ENCODE measurements at places on chromosomes 4 and X.

DNA sequence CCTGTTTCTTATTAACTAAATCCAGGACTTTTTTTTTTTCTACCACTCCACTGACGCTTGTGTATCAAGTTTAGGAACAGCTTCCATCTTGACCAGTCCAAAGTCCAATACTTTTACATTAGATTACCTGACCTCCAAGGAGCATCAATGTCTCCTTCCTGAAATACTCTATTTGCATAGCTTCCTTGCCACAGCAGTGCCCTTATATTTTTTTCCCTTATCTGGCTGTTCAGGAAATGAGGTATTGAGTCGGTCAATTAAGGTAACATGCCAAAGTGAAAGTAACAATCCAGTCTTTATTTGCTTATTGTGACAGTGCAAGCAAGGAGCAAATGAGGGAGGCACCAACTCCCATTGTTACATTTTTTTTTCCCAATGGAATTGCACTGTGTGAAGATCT is 730.8 kb upstream of the NDST4 start:
- DNase-seq = no peak

DNA sequence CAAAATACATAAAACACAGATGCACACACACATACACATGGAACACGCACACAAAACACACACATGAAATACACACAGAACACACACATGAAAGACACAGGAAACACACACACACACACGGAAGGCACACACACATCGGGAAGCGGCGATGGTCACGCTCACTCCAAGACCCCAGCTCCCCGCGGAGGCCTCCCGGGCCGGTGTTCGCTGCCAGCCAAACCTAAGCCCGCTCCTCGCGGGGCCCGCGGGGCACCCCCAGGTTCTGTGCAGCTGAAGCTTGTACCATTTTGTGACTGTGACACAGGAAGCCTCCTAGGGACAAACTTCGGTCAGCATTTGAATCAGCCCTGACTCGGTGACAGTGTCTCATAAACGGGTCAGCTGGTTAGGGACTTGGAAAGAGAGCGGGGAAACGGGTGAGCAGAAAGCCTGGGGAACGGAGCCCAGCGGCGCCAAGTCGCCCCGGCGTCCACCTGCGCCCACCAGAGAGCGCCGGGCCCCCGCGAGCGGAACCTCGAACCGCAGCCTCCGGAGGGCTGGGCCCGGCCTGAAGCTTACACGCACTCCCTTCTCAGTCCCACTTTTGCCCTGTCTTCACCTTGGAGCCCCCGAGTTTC is 32.1 kb downstream of the F11 start:
- no peak for DNase-seq

- DNase-seq = no peak
Observed at GRCh38 chr4:101071241-101071640, 276.1 kb downstream of the PPP3CA start.

DNA sequence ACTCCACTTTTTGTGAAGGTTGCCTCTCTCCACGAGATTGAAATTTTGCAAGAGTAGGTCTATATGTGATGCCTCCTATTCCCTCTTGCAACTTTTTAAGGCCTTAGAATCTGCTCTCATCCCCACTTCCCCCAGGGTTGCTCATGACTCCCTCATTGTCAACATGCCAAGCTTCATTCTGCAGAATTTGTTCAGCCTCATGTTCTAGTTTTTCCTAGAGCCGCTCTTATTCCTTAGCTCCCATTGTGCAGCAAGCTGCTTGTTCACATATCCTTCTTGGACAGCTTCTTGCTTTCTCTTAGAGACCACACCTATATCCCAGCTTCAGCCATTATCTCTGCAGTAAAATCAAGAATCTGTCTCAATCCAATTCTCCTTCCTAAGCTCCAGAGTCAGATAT is 82.4 kb downstream of the CNGA2 start:
- DNase-seq = no peak

- DNase-seq = no peak
Observed at GRCh38 chr4:101801958-101802357, 11.4 kb downstream of the BANK1 start.

GRCh38 chr4:123706973-123707372 is 310.4 kb downstream of the SPRY1 start:
- DNase-seq = no peak

GRCh38 chrX:3940000-3940610 is 226.7 kb upstream of the PRKX start:
- DNase-seq = no peak

- DNase-seq = no peak
Observed at GRCh38 chr4:155667222-155667567, 547 bp downstream of the GUCY1A1 start.

- DNase-seq = no peak
Observed at GRCh38 chr4:184433258-184433892, 41.0 kb downstream of the IRF2 start.

All from effector CD4-positive, alpha-beta T cell (primary cell).